ENCODE measurements at places on chromosomes 16 and 17.

DNA sequence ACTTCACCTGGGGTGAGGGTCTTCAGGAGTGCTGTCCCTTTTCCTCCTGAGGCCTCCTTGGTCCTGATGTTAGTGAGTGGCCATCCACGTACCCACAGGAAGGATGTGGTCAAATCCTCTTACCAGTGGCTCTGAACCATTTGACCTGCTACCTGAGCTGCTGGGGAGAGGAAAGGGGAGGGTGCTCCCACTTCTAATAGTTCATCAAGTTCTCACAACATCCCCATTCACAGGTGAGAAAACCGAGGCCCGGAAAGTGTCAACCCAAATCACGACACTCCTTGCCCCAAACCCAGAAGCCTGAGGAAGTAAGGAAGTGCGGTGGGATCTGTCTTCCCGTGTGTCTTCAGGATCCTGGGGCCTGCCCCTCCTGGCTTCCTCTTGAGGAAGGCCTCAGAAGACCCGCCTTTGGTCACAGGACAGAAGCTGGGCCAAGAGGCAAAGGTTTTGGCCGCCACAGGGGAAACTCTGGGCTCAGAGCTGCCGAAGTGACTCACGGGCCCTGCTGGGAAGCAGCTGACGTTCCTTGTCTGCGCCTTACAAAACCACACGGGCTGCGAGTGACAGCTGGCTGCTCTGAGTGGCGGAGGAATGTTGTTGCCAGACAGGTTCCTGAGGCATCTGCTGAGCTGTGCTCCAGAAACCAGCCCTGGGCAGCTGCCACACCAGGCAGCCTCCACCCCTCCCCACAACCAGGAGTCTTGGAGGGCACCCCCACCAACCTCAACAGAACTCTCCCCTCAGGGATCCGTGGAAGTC, 13.9 kb upstream of the KIFC3 start:
- peak; percentile 17 for DNase-seq

GRCh38 chr17:28335959-28336871, 654 bp downstream of the TNFAIP1 start:
- peak; percentile 63 for DNase-seq

- DNase-seq: no peak
Measured at GRCh38 chr17:40558300-40558889, 6.9 kb downstream of the CCR7 start.

DNA sequence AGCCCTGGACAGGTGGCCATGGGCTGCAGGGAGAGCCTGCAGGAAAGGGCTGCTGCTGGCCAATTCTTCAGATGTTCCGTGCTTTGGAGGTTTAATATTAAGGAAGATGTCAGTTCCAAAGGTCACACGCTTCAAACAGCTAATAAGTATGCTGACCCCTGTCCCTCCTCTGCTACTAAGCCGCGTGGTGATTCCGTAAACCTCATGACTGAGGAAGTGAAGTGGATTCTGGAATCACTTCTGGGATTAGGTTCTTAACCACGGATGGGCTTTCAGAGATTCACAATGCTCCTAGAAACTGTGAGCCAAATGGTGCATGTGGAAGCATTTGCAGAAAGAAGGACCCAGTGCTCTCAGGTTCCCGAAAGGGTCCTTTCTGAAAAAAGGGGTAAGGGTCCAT, 28.5 kb upstream of the ERN1 start:
- DNase-seq: no peak

- DNase-seq: peak; percentile 78
Measured at GRCh38 chr17:51120357-51120738, 320 bp downstream of the SPAG9 start.

DNA sequence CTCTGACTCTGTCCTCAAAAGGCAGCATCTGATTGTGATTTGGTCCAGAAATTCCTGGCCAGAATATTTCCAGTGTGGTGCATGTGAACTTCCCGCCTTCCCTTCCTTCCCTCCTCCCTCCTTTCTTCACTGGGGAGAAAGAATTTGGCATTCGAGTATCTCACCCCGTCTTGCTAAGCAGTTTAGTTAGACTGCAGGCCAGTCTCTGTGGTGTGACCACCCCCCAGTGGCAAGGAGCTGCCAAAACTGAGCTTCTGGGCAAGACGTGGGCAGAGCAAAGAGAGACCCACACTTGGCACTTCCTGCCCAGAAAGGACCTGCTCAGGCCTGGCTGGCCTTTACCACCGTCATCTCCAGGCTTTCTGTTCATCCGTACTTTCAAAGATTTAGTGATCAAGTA, 36.4 kb downstream of the SNX20 start:
- DNase-seq: peak; percentile 25

DNA sequence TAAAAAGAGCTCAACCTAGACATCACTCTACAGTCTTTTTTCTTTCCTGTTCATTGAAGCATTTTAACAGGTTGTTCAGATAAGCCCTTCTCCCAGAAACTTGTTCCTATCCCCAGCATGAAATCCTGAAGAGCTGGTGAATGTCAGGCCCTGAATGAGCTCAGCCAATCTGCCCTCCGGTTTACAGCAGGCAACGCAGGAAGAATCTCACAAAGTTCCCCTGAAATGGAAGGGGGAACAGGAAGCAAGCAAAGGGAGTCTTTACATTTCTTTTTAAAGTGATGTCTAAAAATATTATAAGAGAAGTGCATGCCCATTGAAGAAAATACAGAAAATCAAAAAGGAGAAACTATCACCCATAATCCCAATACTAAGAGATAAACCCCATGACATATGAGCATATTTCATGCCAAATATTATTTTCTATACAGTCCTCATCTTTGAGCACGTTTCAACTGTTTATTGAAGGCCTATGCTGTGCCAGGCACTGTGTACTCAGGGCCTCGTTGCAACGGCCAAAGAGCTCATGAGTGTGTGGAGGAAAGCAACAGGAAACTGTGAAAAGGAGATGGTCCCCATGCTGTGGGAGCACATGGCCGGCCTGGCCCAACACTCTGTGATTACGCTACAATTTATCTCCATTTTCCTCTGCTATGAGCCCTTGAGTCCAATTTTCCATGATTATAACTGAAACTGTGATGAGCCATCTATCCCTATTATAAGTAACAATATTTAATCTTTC, 5.7 kb downstream of the TK2 start:
- no peak for DNase-seq

- no peak for DNase-seq
Measured at GRCh38 chr17:61617330-61617729, 26.3 kb upstream of the NACA2 start.

GRCh38 chr17:58666858-58667267, 25.0 kb downstream of the TEX14 start:
- DNase-seq: no peak

- DNase-seq: no peak
Measured at GRCh38 chr17:48152289-48152688, 44.7 kb downstream of the SNX11 start.

GRCh38 chr17:46787478-46787877, 31.0 kb downstream of the WNT3 start:
- no peak for DNase-seq

- no peak for DNase-seq
Measured at GRCh38 chr16:630815-631405, at the start of gene WFIKKN1. TSS of gene WFIKKN1 (plus strand) at chr16:630985. CDS start at chr16:631254, 269 bp downstream.

GRCh38 chr17:68646626-68647526, 45.7 kb upstream of the FAM20A start:
- no peak for DNase-seq

GRCh38 chr16:84323606-84324005, 28.9 kb downstream of the WFDC1 start:
- DNase-seq: no peak

- no peak for DNase-seq
Measured at GRCh38 chr16:24358117-24358516, 102.0 kb downstream of the CACNG3 start.

GRCh38 chr17:45371414-45372324, 54.8 kb upstream of the MAP3K14 start:
- DNase-seq: no peak

DNA sequence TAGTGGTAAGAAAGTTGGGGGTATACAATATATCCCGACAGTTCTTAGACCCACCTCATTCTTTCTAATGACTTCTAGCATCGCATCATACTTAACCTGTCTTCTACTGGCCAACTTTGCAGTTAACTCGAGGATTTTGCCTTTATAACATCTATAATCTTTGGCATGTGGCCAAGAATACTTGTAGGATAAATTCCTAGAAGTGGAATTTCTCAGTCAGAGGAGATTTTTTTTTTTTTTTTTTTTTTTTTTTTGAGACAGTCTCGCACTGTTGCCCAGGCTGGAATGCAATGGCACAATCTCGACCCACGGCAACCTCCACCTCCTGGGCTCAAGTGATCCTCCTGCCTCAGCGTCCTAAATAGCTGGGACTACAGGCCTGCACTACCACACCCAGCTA, 253.5 kb downstream of the MRTFB start:
- DNase-seq: no peak

GRCh38 chr17:64992325-64992802, 64.2 kb downstream of the GNA13 start:
- DNase-seq: no peak

DNA sequence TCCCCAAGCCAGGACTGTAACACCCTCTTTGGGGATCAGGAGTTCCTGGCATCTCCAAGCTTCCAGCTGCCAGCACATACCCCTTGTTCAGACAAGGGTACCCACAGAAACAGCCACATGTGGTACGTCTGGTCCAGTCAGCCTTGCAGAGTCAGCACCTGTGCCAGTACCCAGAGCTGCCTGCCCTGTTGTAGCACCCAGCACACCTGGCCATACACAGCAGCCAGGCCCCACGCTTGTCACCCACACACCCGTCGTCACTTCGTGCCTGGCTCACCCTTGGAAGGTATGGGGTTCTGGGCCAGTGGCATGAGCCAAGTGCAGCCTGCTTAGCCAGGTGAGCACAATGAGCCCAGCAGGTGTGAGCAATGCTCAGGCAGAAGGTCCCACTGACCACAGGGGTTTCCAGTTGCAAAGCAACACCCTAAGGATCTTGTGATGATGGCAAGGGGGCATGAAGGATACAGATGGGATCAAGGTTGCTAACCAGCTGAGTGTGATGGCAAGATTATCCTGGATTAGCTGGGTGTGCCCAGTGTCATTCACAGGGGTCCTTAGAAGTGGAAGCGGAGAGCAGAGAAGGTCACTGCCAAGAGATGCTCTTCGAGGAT, 202.3 kb downstream of the CPPED1 start:
- DNase-seq: no peak

DNA sequence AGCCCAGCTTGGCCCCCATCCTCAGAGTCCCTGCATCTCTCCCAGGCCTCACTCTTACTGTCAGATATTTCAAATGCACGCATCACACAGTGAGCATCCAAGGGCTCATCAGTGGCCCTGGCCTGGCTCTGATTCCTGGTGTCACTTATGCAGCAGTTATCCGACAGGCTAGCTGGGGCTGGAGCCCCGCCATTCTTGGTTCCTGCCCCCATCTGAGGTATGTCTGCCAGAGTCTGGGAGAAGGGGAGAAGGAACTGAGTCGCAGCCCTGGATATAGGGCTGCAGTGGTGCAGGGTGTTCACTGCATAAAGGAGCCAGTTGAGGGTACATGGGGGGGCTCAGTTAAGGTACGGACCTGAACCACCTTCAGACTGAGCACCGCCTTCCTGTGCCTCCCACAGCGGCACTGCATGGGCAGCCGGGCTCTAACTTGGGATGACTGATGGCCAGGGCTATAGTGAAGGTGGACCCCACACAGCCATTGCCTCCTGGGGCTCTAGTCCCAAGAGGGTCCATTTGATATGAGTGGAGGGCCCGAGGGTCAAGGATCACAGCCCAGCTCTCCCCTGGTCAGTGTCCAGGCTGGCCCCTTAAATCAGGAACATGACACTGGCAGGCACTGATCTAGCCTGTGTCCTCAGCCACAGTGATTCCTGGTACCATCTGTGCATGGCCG, 1.8 kb upstream of the RASD1 start:
- no peak for DNase-seq

DNA sequence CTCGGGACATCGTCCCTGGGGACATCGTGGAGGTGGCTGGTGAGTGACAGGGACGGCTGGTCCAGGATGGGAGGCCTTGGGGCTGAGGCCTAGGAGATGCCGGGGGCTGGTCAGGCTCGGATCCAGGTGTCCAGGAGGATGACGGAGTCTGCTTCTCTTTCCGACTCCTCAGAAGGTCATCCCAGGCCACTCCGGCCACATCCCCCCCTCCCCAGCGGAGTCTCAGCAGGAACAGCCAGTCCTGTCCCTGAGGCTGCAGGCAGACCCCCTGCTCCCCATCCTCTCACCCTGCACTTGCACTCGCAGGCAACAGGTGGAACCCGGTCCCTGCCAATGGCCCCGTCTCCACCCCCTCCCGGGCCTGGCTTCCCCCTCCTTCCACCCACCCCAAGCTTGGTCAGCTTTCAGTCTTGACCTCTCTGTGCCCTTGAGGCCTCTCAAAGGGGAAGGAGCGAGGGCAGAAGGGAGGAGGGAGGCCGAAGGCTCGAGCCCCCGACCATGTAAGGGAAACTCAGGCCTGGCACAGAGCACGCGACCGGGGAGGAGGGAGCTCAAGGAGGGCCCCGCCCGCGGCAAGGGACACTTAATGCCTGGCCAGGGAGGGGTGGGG, 4.4 kb downstream of the ATP2A1 start:
- no peak for DNase-seq

- DNase-seq: no peak
Measured at GRCh38 chr16:86200722-86201121, 301.8 kb downstream of the IRF8 start.

- peak; percentile 79 for DNase-seq
Measured at GRCh38 chr16:30409125-30410060, 2.0 kb downstream of the ZNF771 start.

GRCh38 chr16:17370731-17371285, 100.0 kb downstream of the XYLT1 start:
- DNase-seq: no peak

GRCh38 chr17:6713130-6713917, at the start of gene SLC13A5:
TSS of gene SLC13A5 (minus strand) at chr17:6713369. CDS start at chr17:6713333, 36 bp downstream.
- no peak for DNase-seq

DNA sequence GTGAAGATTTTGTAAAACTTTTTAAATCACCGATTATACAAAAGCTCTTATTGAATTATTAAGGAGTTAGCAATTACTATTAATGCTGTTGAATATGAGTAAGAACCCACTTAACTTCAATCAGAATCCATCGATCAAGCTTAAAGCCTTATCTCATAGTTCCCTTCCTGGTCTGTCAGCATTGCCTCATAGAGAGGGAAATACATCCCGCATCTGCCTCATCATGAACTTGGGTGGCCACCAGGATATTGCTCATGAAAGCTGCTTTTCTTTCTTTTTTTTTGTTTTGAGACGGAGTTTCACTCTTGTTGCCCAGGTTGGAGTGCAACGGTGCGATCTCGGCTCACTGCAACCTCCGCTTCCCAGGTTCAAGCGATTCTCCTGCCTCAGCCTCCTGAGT, 66.7 kb downstream of the PIGL start:
- DNase-seq: no peak

DNA sequence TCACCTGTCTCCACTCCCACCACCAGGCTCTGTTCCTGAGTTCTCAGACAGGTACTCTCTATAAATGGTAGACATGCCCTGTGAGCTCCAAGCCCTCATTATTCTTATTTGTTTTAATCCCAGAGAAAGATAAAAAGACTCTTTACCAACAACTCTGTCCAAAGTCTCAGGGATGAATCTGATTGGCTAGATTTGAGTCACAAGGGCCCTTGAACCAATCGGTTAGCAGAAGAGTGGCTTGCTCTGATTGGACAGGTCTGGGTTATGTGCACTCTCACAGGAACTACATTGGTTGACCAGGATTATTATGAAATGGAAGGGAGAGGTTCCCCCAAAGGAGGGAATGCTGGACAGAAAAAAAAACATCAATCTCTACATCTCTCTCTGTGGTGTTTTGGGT, 7.5 kb downstream of the COTL1 start:
- no peak for DNase-seq

GRCh38 chr17:80492343-80493136, 16.1 kb upstream of the NPTX1 start:
- DNase-seq: no peak
